NCI-H1092 treated with DMSO at 0.1 percent for 48 hours (cell line): ENCODE measurements at places on chromosomes 4 and X.

GRCh38 chr4:34972189-34972588 lies 1272.1 kb downstream of the ARAP2 start:
- DNase-seq = peak; percentile 4

- no peak for DNase-seq
Measured at GRCh38 chrX:108601276-108601675, 135.1 kb downstream of the IRS4 start.

DNA sequence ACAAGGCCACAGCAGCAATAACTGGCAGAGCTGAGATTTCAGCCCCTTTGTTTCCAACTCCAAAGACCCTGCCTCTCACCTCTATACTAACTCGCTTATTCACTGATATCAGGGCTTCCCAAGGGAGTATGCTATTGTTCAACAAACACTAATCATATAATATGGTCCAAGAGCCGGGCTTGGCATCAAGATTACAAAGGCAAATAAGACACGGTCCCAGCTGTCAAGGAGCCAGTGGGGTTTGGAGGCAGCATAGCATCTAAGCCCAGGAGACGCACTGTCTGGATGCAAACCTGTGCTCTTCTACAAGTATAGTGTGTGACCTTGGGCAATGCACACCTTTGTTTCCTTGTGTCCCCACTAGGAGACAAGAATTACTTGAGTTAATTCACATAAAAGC lies 28.7 kb downstream of the PAPSS1 start:
- DNase-seq = peak; percentile 35

DNA sequence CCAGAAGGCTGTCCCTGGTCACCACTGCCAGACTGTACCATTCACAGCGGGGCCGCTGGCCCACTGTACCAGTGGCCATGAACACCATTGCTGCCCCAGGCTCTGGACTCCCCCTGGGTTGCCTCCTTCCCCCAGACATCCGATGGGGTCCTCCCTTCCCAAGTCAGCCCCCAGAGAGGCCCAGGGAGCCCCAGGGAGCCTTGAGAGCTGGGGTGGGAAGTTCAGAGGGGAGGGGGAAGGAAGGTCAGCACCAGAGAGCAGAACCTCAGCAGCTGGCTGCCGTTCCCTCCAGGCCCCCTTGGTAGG lies 441 bp upstream of the ARHGAP4 start:
- no peak for DNase-seq

- DNase-seq = no peak
Measured at GRCh38 chrX:16547644-16548043, 102.3 kb upstream of the S100G start.
